DND-41 (cell line): ENCODE measurements at places on chromosomes 5 and 9.

- no peak for DNase-seq
Observed at GRCh38 chr9:133882849-133883755, 109.0 kb downstream of the VAV2 start.

GRCh38 chr9:79945016-79945415 is 373.3 kb downstream of the TLE4 start:
- DNase-seq = no peak

DNA sequence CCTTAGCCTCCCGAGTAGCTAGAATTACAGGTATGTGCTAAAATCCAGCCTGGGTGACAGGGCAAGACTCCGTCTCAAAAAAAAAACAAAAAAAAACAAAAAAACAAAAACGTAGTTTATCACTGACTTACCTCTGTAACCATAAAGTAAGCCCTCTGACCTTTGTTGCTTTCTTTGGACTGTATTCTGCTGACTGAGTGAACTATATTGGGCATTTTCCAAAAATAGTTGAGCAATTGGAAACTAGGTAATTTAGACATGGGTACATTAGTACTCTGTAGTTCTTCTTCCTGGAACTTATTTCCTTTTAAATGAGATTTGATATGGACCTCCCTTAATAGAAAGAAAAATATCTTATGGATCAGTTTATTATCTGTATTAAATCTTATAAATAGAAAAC is 66.6 kb downstream of the ANKHD1 start:
- DNase-seq = no peak

DNA sequence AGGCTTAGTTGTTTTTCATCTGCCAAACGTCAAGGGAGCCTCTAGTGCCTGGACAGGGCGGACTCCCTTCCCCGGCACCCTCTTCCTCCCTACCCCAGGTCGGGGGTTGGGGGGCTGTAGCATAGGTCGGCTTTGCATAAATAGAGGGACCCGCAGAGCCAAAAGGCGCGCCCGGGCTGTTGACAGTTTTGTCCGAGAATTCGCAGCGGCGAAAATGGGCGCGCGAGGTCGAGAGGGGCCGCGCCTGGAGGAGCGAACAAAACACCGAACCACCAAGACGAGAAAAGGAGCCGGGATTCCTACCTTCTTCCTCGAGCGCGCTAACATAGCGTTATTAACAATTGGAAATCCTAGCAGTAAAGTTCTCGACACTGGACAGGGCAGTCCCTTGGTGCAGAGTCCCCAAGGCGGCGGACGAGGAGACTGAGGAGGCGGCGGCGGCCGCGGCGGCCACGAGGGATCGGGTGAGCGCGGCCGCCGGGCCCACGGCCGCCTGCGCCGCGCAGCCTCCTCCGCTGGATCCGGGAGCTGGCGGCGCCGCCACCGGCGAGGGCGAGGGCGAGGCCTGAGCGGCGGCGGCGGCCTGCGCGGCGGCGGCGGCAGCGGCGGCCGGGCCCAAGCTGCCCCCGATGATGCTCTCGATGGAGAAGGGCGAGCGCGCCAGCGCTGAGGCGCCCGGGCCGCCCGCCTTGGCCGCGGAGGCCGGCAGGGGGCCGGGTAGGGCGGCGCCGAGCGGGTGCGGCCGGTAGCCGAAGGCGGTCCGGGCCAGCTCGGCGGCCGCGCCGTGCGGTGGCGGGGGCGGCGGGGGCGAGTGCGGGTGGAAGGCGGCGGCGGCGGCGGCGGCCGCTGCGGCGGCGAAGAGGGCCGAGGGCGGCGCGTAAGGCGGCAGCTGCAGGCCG is 1.7 kb downstream of the FOXD1 start:
- no peak for DNase-seq

DNA sequence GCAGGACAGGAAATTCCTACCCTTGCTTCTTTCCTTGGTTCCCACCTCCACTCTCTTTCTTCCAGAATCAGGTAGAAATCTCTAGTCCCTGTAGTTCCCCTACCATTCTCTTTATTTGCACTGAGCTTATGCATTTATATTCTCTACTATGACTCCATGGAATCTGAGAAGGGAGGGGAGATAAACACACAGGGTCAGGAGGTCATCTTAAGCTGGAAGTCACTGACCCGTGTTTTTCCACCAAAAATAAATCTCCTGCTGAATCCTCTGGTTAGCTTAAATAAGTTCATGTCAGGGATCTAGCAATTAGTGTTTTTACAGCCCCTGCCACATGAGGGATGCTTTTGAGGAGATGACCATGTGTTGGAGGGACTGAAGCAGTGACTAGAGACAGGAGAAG is 3.7 kb downstream of the ACTL7B start:
- DNase-seq = no peak

GRCh38 chr5:147752666-147753290 is 29.8 kb downstream of the JAKMIP2 start:
- DNase-seq = no peak

GRCh38 chr5:67187006-67187715 is 9.4 kb downstream of the CD180 start:
- no peak for DNase-seq

DNA sequence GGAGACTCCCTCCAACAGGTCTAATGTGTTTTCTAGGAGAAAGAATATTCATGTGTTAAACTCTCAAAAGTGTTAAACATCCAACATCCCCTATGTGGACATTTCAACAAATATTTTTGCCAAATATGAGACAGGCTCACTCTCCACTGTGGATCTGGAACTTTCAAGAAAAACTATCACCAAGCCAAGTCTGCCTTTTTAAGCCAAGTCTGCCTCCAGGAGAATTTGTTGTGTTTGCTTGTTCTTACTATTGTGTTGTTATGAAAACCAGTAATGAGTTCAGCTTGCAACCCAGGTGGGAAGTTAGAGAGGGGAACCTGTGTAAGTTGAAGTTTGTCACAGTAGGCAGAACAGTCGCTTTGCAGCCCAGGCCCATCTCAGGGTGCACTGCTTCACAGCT is 228.1 kb downstream of the NFIB start:
- no peak for DNase-seq

- no peak for DNase-seq
Observed at GRCh38 chr5:16721151-16722096, 104.6 kb upstream of the RETREG1 start.

DNA sequence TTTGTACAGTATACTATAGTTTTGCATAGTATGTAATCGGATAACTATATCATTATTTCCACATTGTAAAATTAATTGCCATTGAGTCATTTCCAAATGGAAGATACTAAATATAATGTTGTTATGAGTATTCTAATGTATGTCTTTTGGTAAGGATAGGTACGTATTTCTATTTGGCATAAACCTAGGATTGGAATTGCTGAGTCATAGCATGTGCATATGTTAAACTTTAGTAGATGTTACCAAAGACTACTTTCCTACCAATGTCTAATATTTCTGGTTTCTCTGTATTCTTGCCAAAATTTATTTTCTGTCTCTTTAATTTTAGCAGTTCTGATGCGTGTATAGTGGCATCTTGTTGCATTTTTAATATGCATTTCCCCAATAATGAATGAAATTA is 825.1 kb upstream of the ARRDC3 start:
- DNase-seq = no peak

DNA sequence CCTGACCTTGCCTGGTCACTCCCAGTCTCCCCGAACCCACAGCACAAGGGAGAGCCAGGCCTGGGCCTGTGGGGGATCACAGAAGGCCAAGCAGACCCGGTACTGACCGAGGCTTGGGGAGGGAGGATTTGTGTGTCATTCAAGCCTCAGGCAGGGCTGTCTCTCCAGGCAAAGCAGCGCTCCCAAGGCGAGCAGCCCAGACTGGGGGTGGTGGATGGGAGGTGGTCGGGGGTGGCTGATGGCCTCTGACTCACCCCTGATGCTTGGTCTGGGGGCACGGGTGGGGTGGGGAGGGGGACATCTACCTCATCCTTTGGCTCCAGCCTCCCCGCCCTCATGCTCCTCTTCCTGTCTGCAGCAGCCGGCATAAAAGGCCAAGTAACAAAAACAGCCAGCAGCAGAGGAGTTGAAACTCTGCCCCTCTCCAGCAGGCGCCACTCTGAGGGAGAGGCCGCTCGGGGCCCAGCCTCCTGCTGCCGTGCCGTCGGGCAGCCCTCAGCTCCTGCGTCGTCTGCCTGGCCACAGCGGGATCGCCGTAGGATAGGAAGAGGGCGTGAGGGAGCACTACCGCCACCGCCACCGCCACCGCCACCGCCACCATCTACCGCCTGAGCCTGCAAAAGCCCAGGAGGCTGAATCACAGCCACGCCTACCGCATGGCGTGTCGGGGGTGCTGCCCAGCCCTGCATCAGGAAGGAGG is 166.0 kb downstream of the OLFM1 start:
- DNase-seq = no peak

GRCh38 chr9:9790216-9790872 is 822.5 kb downstream of the PTPRD start:
- DNase-seq = peak; percentile 24

- DNase-seq = no peak
Observed at GRCh38 chr5:77266291-77266690, 55.8 kb downstream of the PDE8B start.

DNA sequence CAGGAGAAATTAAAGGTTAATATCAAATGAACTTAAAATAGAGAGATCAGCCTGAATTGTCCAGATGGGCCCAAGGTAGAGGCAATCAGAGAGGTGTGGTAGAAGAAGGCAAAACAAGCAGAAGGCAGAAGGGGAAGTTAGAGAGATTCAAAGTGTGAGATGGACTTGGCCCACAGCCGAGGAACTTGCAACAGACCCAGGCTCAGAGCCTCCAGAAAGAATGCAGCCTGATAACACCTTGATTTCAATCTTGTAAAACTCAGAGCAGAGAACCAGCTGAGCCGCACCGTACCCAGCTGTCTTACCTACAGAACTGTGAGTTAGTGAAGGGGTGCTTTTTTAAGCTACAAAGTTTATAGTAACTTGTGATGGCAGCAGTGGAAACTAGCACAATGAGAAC is 190.9 kb downstream of the RFK start:
- DNase-seq = no peak

DNA sequence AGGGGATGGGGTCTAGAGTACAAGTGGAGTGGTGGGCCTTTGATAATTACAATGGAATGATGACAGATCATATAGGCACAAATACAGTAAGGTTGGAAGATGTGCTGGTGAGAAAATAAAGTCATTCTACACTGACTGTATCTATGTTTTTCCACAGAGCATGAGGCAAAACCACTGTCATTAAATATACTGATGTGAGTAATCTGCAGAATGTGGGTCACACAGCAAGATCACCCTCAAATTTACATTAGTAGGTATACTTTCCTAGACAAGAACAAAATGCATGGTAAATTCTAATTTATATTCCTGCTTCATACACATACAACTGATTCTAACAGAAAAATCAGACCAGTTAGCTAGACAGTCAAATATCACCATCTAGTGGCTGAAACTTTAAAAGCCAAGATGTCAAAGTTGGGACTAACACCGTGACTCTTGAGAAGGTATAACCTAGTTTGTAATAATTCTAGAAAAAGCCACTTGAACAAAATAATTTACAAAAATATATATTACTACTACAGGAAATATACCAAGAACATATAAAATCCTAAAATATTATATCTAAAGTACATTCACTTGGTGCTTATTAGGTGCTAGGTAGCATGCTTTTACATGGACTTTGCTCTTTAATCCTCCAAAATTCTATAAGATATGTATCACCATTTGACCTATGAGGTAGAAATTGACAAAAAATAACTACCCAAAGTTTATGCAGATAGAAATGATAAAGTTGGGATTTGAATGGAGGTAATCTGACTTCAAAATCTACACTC is 19.5 kb downstream of the TTC33 start:
- DNase-seq = no peak

- DNase-seq = no peak
Observed at GRCh38 chr5:135800656-135801055, 33.8 kb upstream of the SLC25A48 start.

DNA sequence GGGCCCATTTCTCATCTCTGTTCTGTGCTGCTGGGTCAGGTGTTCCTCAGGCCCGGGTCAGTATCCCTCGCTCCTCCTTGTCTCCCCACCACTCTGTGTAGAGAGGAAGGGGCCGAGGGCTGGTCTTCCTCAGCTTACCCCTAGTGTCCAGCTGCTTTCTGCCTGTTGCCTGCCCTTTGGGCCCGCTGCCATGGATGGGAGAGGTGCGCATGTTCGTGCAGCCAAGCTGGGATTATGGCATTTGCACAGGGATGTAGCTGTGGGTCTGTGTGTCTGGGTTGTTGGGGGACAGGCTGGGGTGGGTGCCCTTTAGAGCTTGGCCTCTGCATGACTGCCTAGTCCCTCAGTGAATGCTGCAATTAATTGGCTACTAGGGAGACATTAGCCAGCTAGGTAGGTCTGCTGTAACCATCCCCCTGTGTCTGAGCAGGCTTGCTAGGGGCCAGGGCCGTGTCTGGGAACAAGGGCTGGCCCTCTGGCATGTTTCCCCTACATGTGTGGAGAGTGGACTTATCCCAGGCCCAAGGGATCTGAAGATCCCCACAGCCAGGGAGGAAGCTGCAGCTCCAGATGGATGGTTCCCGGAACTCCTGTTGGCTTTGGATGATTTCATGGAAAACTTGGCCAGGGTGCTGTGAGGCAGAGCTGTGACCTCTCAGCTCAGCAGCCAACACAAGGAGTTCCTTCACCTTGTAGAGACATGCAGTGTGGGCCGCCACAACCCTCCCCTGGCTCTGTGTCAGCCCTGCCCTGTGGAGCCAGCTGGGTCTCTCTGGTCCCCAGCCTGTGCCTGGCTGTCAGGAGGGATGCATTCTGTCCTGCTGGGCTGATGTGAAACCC is 161.9 kb downstream of the MACROH2A1 start:
- DNase-seq = no peak

DNA sequence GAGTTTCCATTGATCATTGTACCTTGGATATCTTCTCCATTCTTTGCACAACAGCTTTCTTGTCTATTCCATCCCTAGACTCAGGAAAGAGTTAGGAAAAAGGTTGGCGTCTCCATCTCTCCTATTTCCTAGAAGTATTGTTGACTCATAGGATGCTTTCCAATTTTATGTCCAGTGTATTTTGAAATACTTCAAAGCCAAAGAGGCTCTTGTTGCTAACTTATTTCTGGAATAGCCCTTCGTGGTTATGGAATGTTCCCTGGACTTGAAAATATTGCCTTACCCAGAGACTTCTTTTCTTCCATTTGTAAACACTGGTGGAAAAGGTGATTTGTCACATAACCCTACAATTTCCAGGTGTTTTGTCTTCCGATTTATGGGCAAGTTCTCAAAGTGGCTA is 402.3 kb upstream of the ZNF608 start:
- no peak for DNase-seq

- no peak for DNase-seq
Observed at GRCh38 chr5:1322036-1322900, 22.6 kb downstream of the CLPTM1L start.

DNA sequence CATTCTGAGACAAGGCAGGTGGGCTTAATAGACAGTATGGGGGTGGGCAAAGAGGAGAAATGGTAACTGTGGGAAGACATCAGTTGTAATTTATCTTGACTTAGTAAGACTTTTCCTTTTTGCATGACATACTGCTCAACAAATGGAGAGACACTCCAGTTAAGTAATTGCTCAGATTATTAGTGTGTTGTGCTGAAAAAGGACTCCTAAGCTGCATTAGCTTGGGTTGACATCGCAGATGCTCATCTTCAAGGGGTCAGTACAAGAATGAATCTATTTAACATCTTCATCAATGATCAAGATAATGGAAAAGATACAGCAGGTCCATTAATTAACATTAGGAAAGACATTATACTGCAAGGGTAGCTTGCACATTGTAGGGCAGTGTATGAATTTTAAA is 181.1 kb upstream of the ELAVL2 start:
- DNase-seq = no peak

GRCh38 chr5:113480243-113480642 is 8.0 kb downstream of the MCC start:
- no peak for DNase-seq

- DNase-seq = no peak
Observed at GRCh38 chr9:37102486-37102885, 17.9 kb upstream of the ZCCHC7 start.
